ENCODE measurements at places on chromosomes 11 and 22.

DNA sequence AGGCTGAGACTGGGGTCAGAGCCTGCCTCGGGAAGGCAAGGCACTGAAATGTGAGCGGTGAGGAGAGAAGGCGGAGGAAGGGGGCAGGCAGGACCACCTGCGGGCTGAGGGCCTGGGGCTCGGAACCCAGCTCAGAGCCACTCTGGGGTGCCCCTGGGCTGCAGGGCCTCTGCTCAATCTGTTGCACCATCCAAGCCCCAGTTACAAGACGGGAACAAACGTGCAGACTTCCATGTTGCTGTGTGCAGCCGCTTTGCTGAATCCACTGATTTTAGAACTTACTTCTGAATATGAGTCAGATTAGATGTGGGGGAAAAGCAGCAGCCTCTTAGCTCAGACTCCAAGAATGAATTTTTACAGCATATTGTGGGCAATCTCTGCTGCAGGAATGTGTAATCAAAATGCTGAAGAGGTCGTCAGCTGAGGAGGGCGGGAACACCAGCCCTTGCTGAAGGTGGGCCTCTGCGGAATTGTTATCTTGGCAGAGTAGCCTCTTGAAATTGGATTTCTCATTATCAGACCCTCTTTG, 21.6 kb downstream of the PARVG start:
- DNase-seq, result no peak

- no peak for DNase-seq
Measured at GRCh38 chr11:126886085-126886484, 114.5 kb downstream of the KIRREL3 start.

DNA sequence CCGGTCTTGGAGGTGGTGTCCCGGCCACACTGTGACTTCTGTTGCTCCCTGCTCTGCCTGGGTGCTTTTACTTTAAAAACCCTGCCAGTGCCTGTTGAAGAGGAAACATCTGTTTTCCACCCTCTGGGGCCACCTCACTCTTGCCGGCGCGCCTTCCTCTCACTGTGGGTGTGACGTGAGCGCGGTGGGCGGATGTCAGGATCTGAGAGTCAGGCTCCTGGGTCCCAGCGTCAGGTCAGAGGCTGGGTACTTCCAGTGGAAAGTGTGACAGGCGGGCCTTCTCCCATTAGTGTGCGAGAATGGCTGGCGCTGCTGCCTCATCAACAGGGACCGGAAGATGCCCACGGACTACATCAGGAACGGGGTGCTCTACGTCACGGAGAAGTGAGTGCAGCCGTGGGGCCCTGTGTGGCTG, 54.2 kb downstream of the GRAMD4 start:
- DNase-seq, result no peak

DNA sequence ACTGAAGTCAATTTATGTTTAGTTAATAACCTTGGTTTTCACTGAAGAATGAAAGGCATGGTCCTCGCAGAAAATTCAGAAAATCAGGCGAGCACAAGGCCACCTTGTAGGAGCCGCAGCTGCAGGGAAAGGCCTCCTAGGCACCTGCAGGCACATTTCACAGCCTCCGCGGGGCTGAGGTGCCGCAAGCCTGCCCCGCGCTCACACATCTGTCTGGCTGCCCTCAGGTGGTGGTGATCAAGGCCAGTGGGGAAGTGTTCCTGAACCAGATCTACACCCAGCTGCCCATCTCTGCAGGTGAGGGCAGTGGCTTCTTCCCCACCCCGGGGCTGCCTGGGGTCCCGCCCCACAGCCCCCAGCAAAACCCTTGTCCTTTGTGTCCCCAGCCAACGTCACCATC, 10.5 kb downstream of the MUC5AC start:
- no peak for DNase-seq

GRCh38 chr22:33496112-33496511, 424.2 kb downstream of the LARGE1 start:
- DNase-seq, result no peak

GRCh38 chr11:89184021-89184420, 6.3 kb downstream of the TYR start:
- DNase-seq, result no peak

DNA sequence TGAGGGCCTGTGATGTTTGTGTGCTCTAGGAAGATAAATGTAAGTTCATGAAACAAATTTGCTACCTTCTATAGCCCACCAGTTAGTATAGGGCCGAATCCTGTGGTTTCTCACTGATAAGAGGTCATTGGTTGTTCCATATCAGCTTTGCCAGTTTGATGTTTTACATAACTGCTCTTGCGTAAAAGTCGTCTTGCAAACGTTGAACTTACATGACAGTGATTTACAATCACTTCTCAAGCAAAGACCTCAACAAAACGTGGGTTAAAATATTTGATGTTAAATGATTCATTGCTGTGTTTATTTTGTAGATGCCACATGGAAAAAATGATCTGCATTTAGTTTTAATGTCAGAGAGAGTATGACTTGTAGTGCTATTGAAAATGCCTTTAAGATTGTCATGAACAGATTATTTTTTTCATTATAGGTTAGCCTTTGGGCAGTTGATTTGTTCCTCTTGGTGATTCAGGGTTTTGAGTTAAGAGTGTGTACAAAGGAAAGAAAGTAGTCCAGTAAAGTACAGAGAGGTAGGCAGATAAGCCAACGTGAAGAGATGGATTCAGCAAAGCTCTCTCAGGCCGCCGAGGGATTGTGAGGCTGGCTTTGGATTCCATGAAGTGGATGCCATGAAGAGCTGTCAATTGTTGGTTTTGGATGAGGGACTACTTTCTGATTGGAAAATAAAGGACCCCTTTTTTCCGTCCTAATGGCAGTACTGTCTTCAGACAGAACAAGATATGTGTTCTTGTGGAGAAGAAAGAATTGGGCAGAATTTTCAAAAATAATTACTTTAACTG, 2.6 kb downstream of the EWSR1 start:
- no peak for DNase-seq

GRCh38 chr11:75812542-75813040, 2.4 kb upstream of the UVRAG start:
- no peak for DNase-seq

- DNase-seq, result no peak
Measured at GRCh38 chr22:27749597-27750225, 51.8 kb downstream of the MN1 start.
